ENCODE measurements at places on chromosomes 2 and 18. TPM values are rescaled to one million over a fixed set of nuclear protein-coding genes. Genes with fewer than 3 reads are reported as not detected.
A peak's percentile ranks its signal among the peaks of the same experiment; 100 is the strongest.

DNA sequence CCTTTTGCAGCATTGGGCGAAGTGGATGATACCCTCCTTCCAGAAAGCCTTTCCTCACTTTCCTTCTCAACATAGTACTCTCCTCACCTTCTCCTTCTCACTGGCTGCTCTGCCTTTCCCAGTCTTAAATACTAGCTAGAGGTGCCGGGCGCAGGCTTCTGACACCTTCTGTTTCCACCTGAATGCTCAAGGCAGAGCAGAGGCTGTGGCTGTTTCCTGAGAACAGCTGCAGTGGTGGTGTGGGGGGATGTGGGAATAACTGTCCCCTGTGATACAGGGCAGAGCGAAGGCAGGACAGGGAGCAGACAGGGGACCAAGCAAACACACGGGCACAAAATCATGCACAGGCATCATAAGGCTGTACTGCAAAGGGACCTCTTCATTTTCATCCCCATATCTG is 303.1 kb downstream of the SS18 start:
- H3K36me3 ChIP-seq = no peaks in the 10 kb centered on the region
- no peaks in the 10 kb centered on the region for H3K27me3 ChIP-seq
- H3K27ac ChIP-seq = no peak overlapping the region
- DNase-seq = no peak
- H3K4me1 ChIP-seq = no peaks in the 10 kb centered on the region

- H3K27ac ChIP-seq = no peak overlapping the region
- no peaks in the 10 kb centered on the region for H3K4me1 ChIP-seq
- no peaks in the 10 kb centered on the region for H3K36me3 ChIP-seq
These were observed 186.2 kb upstream of the PARD3B start for GRCh38 chr2:204359076-204359475.

- H3K27me3 ChIP-seq = no peaks in the 10 kb centered on the region
- H3K36me3 ChIP-seq = peaks cover 13% of the 10 kb centered on the region
- no peak overlapping the region for H3K4me3 ChIP-seq
- H3K27ac ChIP-seq = no peak overlapping the region
- no peaks in the 10 kb centered on the region for H3K4me1 ChIP-seq
- no peak for DNase-seq
These were observed 33.2 kb downstream of the SMARCAL1 start for GRCh38 chr2:216445501-216445900.

- H3K27ac ChIP-seq = no peak overlapping the region
- DNase-seq = no peak
- no peak overlapping the region for H3K4me3 ChIP-seq
- no peaks in the 10 kb centered on the region for H3K36me3 ChIP-seq
- H3K27me3 ChIP-seq = no peaks in the 10 kb centered on the region
These were observed 510.1 kb upstream of the SLC8A1 start for GRCh38 chr2:40962026-40962425.

- H3K27me3 ChIP-seq = no peaks in the 10 kb centered on the region
- no peaks in the 10 kb centered on the region for H3K4me1 ChIP-seq
- no peak overlapping the region for H3K27ac ChIP-seq
These were observed 347.8 kb downstream of the ALK start for GRCh38 chr2:29573612-29574011.

CD8B2 gene
- not detected for total RNA-seq

KDM3A gene
- total RNA-seq = 79.0 TPM

TCF7L1 gene
- 5.9 TPM for total RNA-seq

TSPYL6 gene
- total RNA-seq = not detected

GRCh38 chr2:169015943-169016342 is 15.2 kb downstream of the ABCB11 start:
- no peak overlapping the region for H3K4me3 ChIP-seq
- no peaks in the 10 kb centered on the region for H3K27me3 ChIP-seq
- no peaks in the 10 kb centered on the region for H3K36me3 ChIP-seq
- no peaks in the 10 kb centered on the region for H3K4me1 ChIP-seq
- H3K27ac ChIP-seq = no peak overlapping the region

KANSL3 gene
- 44.2 TPM for total RNA-seq

- H3K27ac ChIP-seq = no peak overlapping the region
- H3K4me3 ChIP-seq = no peak overlapping the region
- no peaks in the 10 kb centered on the region for H3K27me3 ChIP-seq
These were observed 24.5 kb downstream of the KCNF1 start for GRCh38 chr2:10935953-10936942.

- no peak for DNase-seq
- no peaks in the 10 kb centered on the region for H3K36me3 ChIP-seq
- H3K4me1 ChIP-seq = no peaks in the 10 kb centered on the region
- H3K27me3 ChIP-seq = no peaks in the 10 kb centered on the region
- H3K4me3 ChIP-seq = no peak overlapping the region
These were observed 21.6 kb downstream of the ZSWIM2 start for GRCh38 chr2:186827411-186827810.

ADGRF3 gene
- under 0.01 TPM for total RNA-seq

DNA sequence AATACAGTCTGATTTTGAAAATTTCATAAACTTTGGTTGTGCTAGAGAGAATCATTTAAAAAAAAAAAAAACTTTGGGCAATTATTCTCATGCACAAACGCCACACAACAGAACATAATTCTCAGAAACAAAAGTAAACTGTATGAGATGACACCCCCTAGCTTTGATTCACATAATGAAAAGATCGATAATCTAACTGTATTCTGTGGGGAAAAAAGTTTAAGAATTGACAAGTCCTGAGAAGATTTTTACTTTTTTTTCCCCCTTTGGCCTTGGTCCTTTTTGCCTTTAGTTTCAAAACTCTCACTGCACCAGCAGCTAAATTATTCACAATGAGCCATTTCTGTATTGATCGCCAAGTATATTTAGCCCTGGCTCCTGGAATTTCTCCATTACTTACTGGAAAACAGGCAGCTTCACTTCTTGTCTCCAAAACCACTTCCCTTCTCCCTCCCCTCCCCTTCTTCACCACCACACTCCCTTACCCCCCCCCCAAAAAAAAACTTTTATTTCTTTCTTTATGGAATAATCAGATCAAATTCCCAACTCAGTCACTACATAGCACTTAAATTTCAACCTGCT is 2.0 kb downstream of the IKZF2 start:
- H3K27ac ChIP-seq = peak overlapping the region; percentile 27
- H3K27me3 ChIP-seq = no peaks in the 10 kb centered on the region
- no peak for DNase-seq
- peak overlapping the region; percentile 81 for H3K4me3 ChIP-seq
- no peaks in the 10 kb centered on the region for H3K36me3 ChIP-seq

DNA sequence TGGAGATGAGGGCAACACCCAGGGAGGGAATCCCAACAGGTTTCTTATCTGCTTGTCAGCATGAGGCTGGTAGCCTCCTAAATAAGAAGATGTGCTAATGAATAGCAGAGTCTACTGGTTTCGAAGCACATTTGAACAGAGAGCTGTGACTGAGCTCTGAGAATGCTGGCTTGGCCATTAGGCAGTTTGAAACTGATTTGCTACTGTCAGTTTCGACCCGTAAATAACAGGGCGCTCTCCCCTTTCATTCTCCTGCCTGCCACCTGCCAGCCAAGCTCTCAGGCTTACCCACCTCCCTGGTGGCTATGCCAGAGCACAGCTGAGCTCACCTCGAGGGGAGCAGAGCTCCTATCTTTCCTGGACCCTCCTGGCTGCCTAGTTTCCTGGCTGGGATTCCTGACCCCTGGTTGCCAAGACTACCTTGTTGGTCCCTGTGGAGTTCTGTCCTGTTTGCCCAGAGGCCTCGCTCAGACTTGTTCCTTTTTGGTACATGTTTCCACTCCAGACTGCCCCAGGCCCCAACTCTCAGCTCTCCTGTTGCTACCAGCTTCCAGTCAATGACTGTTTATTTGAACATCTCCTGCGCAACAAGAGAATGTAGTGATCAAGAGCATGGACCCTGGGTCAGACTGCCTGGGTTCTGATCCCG is 102.3 kb upstream of the ALPP start:
- H3K27me3 ChIP-seq = no peaks in the 10 kb centered on the region
- H3K36me3 ChIP-seq = no peaks in the 10 kb centered on the region
- peak overlapping the region; percentile 64 for H3K27ac ChIP-seq
- no peak for DNase-seq
- no peak overlapping the region for H3K4me3 ChIP-seq
- H3K4me1 ChIP-seq = no peaks in the 10 kb centered on the region

- H3K4me1 ChIP-seq = no peaks in the 10 kb centered on the region
- DNase-seq = no peak
- no peak overlapping the region for H3K4me3 ChIP-seq
- no peaks in the 10 kb centered on the region for H3K27me3 ChIP-seq
These were observed 154.2 kb upstream of the DLX2 start for GRCh38 chr2:172256886-172257285.

MTCL1 gene
- 9.1 TPM for total RNA-seq

DNA sequence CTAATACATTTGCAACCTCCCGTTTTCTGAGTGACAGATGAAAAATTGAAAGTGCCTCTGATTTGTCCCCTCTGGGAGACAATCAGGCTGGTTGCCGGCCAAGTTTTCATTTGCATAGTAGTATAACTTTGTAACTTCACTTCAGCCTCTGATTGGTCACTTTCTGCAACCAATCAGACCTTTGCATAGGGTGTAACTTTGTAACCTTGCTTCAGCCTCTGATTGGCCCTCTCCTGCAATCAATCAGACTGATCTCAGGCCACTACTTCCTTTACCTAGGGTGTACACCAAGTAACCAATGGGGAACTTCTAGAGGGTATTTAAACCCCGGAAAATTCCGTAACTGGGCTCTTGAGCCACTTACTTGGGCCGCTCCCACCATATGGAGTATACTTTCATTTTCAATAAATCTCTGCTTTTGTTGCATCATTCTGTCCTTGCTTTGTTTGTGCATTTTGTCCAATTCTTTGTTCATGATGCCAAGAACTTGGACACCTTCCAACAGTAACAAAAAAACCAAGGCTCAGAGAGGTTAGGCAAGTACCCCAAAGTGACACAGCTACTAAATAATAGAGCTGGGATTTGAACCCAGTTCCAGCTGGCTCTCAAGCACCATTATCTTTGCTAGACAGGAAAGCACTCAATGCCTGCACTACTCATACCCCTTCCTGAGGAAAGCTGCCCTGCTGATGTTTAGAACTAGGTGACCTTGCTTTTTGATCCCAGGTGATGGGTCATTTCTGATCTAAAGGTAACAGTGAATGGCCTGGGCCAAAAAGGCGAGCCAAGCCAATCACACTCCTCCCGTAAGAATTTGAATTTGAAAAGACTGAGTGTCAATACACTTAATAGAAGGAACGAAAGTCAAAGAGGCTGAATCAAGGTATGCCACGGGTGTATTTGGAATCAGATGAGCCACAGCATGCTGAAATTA is 10.9 kb upstream of the MYOM1 start:
- no peaks in the 10 kb centered on the region for H3K4me1 ChIP-seq
- no peaks in the 10 kb centered on the region for H3K27me3 ChIP-seq
- H3K27ac ChIP-seq = no peak overlapping the region
- DNase-seq = no peak
- H3K4me3 ChIP-seq = no peak overlapping the region
- no peaks in the 10 kb centered on the region for H3K36me3 ChIP-seq

- H3K27me3 ChIP-seq = no peaks in the 10 kb centered on the region
- H3K4me1 ChIP-seq = no peaks in the 10 kb centered on the region
- DNase-seq = no peak
- H3K36me3 ChIP-seq = no peaks in the 10 kb centered on the region
- H3K27ac ChIP-seq = peak overlapping the region; percentile 6
These were observed 15.7 kb downstream of the ZEB2 start for GRCh38 chr2:144504218-144504641.

- no peak overlapping the region for H3K4me3 ChIP-seq
- no peaks in the 10 kb centered on the region for H3K4me1 ChIP-seq
- no peaks in the 10 kb centered on the region for H3K27me3 ChIP-seq
- DNase-seq = no peak
- H3K27ac ChIP-seq = no peak overlapping the region
- H3K36me3 ChIP-seq = no peaks in the 10 kb centered on the region
These were observed 50.5 kb downstream of the DYSF start for GRCh38 chr2:71503837-71504236.

CIB4 gene
- total RNA-seq = not detected

DNA sequence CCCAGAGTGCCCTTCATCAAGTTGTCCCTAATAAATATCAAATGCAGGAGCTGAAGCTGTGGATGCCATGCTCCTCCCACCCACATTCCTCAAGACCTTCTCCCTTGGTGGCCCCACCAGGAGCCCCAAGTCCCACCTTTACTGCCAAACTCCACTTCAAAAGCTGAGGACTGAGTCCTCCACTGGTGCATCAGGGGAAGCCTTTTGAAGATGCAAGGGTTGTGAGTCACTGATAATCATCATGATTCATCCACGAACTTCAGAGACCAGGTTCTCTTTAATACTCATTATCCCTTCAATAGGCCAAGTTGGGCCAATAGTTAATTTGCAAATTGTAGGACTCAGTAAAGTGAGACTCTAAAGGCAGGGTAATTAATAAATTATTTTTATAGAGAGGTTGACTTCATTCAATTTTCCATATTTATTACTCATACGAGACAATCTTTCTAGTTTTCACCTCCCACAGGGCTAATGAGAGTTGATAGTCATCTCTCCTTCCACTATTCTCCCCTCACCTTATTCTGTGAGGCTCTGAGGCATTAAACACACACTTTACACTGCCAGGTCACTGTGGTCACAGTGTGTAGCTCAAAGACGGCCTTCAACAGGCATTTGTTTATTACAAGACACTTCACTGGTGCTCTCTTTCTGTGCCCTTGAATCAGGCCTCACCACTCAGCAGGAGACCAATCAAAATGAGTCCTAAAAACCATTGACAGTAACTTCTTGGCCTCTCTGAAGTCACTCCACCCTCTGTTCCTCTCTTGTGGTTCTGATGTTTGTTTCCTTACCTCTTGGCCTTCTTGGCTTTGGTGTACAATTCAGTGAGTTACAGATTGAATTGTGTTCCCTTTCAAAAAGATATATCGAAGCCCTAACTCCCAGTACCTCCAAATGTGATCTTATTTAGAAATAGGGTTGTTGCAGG is 99.9 kb downstream of the TRIB2 start:
- H3K4me1 ChIP-seq = no peaks in the 10 kb centered on the region
- no peak overlapping the region for H3K4me3 ChIP-seq
- H3K27ac ChIP-seq = no peak overlapping the region
- no peak for DNase-seq
- H3K36me3 ChIP-seq = no peaks in the 10 kb centered on the region
- H3K27me3 ChIP-seq = no peaks in the 10 kb centered on the region

DNA sequence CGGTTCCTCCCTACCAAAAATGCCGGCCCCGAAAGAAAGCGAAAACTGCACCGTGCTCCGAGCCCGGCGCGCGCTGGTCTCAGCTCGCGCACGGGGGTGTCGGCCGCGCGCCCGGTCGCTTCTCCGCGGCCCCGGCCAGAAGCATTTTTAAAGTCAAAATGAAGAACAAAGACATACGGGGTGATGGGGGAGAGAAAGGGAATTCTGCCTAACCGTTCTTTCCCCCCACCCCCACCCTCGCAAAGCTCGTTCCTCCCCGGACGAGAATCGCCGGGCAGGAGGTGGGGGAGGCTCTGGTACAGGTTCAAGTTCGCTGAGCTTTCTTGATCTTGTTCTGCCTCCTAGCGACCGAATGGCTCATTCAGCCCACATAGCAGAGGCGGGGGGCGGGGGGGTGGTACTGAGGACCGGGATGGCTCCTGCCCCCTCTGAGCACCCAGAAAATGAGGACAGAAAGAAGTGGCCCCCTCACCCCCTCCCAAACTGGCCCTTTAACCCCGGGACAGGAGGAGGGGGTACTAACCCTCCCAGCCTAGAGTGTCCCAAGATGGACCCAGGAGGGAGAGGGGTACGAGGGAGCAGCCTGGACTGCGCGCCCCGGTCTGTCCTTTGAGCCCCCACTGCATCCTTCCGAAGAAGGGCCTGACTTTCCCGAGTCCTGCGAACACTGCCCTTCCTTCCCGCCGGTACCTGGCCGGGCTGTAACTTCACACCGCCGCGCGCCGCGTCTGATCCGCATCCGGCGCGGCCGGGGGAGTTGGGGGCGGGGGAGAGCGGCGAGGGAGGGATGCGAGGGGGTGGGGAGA is 3.1 kb downstream of the BCL11A start:
- H3K36me3 ChIP-seq = no peaks in the 10 kb centered on the region
- H3K4me3 ChIP-seq = peak overlapping the region; percentile 73
